ENCODE measurements at places on chromosomes 3 and 15. TPM values are rescaled to one million over a fixed set of nuclear protein-coding genes. Genes with fewer than 3 reads are reported as not detected.
A peak's percentile ranks its signal among the peaks of the same experiment; 100 is the strongest.

Gene FAN1
- total RNA-seq, result 33.2 TPM

DNA sequence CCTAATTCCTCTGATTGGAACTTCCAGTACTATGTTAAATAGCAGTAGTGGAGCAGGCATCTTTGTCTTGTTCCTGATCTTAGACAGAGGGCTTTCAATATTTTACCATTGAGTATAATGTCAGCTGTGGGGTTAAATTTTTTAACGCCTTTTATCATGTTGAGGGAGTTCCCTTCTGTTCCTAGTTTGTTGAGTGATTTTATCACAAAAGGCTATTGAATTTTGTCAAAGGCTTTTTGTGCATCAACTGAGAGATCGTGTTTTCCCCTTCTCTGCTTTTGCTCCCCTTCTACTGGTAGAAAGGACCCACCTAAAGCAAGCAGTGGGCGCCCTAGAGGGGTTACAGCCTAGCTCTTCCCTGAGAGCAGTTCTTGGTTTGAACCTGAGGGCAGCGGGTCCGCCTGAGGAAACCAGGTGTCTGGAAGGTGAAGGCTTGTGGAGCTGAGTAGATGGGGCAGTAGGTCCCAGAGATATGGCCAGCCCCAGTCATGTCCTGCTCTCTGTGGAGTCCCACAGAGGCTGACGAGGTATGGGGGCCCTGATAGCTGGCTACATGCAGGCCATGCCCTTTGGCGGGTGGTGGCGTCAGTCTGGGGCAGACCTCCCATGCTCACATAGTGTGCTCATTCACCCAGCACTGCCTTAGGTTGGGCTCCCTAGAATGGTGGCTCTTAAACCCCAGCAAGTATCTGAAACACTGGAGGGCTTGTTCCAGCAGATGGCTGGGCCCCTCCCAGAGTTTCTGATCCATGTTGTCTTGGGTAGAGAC, 11.3 kb downstream of the HDAC11 start:
- H3K4me3 ChIP-seq, result no peak overlapping the region
- H3K27ac ChIP-seq, result peak overlapping the region; percentile 74
- no peaks in the 10 kb centered on the region for H3K27me3 ChIP-seq
- H3K36me3 ChIP-seq, result peaks cover 30% of the 10 kb centered on the region
- peaks cover 28% of the 10 kb centered on the region for H3K4me1 ChIP-seq

GRCh38 chr3:182364723-182365650, 428.3 kb upstream of the ATP11B start:
- no peaks in the 10 kb centered on the region for H3K36me3 ChIP-seq
- peak; percentile 95 for DNase-seq
- H3K4me3 ChIP-seq, result no peak overlapping the region
- peak overlapping the region; percentile 86 for H3K27ac ChIP-seq

DNA sequence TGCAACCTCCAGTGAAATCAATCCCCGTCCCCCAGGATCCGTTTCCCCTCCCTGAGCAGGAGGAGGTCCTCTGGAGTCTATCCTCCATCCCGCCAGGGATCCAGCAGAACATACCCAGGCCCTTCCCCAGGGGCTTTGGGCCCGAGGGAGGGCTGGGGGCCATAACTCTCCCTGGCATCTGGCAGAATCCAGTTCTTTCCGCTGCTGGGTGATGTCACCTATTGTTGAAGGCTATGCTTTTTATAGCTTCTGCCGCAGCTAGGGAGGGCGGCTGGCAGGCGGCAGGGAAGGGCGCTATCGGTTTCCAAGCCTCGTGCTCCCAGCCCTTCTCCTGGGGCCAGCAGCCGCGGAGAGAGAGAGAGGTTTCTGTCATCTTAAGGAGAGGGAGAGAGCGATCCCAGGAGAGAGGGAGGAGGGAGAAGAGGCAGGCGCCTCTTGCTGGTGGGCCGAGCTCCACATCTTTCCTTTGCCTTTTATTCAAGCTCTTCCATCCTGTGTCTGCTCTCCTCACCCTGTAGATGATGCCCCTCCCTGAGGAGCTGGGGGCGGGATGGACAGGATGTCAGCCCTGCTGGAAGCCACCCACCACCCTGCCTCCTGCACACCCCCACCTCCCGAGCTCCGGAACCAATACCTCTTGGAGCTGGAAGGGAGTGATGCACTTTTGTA, 120.1 kb downstream of the ANP32A start:
- peak overlapping the region; percentile 65 for H3K27ac ChIP-seq
- peaks cover 20% of the 10 kb centered on the region for H3K4me1 ChIP-seq
- peak; percentile 88 for DNase-seq
- H3K27me3 ChIP-seq, result no peaks in the 10 kb centered on the region
- H3K36me3 ChIP-seq, result peaks cover 21% of the 10 kb centered on the region
- H3K4me3 ChIP-seq, result peak overlapping the region; percentile 3

GRCh38 chr3:143831994-143832393, 16.3 kb downstream of the SLC9A9 start:
- H3K36me3 ChIP-seq, result no peaks in the 10 kb centered on the region
- no peak overlapping the region for H3K27ac ChIP-seq
- DNase-seq, result no peak
- H3K4me3 ChIP-seq, result no peak overlapping the region

Gene TUSC7
- total RNA-seq, result not detected

DNA sequence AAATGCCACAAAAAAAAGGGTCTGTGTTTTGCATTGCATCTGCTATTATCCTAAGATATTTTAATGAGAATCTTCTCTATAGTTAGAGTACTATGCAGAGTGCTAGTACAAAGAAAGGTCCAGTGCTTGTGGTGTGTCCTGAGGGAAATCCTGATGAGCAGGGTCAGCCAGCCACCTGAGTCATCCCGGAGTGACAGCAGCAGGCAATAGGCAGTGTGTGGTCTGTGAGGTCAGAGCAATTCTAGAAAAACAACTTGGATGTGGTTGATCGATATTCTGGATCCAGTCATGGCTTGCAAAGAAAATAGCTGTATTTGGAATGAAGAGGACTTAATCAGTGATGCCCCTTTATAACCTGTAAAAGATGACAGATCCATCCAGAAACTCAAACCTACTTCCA, 119.2 kb downstream of the CTNNB1 start:
- H3K36me3 ChIP-seq, result no peaks in the 10 kb centered on the region
- no peak for DNase-seq
- H3K4me1 ChIP-seq, result no peaks in the 10 kb centered on the region
- H3K4me3 ChIP-seq, result no peak overlapping the region
- no peak overlapping the region for H3K27ac ChIP-seq

Data from spinal cord (tissue), 10 donors.